A549 treated with RU486 at 1 μM for 4 hours (cell line): ENCODE measurements at places on chromosomes 1 and 21. TPM values are rescaled to one million over a fixed set of nuclear protein-coding genes. Genes with fewer than 3 reads are reported as not detected.

The OPRD1 gene
- 0.02 to 0.14 TPM (median 0.03 TPM) in 5 replicates for total RNA-seq

The IGFN1 gene
- total RNA-seq = 0.69 to 1.1 TPM (median 0.78 TPM) in 5 replicates

The PLA2G2C gene
- total RNA-seq = not detected in 5 replicates

The KLHDC7A gene
- 1.1 to 1.6 TPM (median 1.3 TPM) in 5 replicates for total RNA-seq

The ATP1A1 gene
- 145 to 181 TPM (median 160 TPM) in 5 replicates for total RNA-seq

The RORC gene
- not detected in 5 replicates for total RNA-seq

The UBL4B gene
- not detected in 5 replicates for total RNA-seq

The AHCYL1 gene
- total RNA-seq = 42.8 to 58.6 TPM (median 51.6 TPM) in 5 replicates

The SPRR2G gene
- total RNA-seq = not detected in 5 replicates

The OLIG2 gene
- total RNA-seq = not detected in 5 replicates

The IL22RA1 gene
- total RNA-seq = 3.8 to 5.5 TPM (median 4.3 TPM) in 5 replicates

The FMOD gene
- 0.09 to 0.10 TPM in 2 of 5 replicates, not detected in the others for total RNA-seq

The TSSK3 gene
- total RNA-seq = not detected in 5 replicates

The LCE6A gene
- not detected in 5 replicates for total RNA-seq

The COL18A1 gene
- total RNA-seq = 123 to 173 TPM (median 137 TPM) in 5 replicates

The CXADR gene
- 5.1 to 12.0 TPM (median 9.5 TPM) in 5 replicates for total RNA-seq

The CAPN8 gene
- 0.23 to 1.0 TPM (median 0.64 TPM) in 5 replicates for total RNA-seq

The MYBPH gene
- not detected in 5 replicates for total RNA-seq

The SH2D1B gene
- total RNA-seq = 0.05 to 0.37 TPM (median 0.12 TPM) in 4 of 5 replicates, not detected in the other

The TMPRSS3 gene
- 0.10 to 0.53 TPM (median 0.24 TPM) in 4 of 5 replicates, not detected in the other for total RNA-seq

The ATP6V1G3 gene
- not detected in 5 replicates for total RNA-seq
